Cardiac septum (tissue), 1 donor: ENCODE measurements at places on chromosomes 5 and 9.

GRCh38 chr9:13642646-13643045 lies 363.2 kb upstream of the MPDZ start:
- no peak for DNase-seq

DNA sequence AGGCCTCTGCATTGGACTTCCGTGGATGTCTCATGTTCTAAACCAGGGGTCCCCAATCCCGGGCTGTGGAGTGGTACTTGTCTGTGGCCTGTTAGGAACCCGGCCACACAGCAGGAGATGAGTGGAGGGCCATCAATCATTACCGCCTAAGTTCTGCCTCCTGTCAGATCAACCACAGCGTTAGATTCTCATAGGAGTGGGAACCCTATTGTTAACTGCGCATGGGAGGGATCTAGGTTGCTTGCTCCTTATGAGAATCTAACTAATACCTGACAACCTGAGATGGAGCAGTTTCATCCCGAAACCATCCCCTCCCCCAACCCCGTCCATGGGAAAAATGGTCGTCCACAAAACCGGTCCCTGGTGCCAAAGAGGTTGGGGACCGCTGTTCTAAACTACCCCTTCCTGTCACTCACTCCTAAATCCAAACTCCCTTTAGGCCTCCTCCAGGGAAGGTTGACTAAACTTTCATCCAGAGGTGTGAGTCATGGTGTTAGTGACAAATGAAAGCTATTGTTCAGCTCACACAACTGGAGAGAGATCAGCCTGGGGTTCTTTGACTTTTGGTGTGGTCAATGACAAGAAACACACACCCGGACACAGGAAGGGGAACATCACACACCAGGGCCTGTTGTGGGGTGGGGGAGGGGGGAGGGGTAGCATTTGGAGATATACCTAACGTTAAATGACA lies 9.5 kb downstream of the KCNV2 start:
- no peak for DNase-seq

- no peak for DNase-seq
These were observed 25.6 kb upstream of the POU4F3 start for GRCh38 chr5:146313027-146313426.

DNA sequence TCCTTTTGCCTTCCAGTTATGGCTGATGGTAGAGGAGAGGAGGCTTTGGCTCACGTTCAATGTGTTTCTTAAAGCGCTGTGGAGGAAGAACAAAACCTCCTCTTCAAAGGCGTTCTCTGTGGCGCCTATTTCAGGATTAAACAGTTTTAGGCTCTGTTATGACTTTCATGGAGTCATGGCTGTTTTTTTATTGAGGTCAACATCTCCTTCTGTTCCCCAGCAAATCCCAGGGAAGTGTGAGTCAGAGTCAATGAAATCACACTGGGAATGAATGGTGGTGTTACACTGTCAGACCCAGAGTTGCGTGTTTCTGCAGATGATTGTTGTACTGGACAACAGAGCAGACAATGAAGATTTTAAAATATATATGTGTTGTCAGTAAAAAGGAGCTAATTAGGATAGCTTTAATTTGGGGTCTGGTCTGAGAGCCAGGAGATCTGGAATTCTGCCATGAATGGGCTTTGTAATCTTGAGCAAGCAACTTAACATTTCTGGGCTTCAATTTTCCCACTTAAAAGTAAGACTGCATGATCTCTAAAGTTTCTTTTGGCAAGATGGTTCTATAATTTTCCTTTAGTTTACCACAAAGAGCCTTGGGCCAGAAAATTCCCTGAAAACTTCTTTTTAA lies 240.7 kb downstream of the CSNK1G3 start:
- DNase-seq, result no peak

DNA sequence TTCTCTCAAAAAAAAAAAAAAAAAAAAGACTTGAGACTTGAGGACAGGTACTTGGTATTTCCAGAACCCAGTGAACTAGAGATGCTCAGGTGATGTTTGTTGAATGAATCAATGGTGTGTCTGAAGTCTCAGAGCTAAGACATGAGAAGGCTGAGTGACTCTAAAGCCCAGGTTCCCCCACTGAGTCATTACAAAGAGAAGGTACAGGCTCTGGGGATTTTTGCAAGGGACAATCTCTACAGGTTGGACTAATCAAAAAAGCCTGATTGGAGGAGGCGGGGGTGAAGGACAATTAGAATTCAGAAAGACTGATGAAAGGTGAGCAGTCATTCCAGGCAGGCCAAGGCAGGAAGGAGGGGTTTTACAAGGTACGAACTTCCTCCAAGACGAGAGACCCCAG lies 8.2 kb upstream of the FABP6 start:
- no peak for DNase-seq

DNA sequence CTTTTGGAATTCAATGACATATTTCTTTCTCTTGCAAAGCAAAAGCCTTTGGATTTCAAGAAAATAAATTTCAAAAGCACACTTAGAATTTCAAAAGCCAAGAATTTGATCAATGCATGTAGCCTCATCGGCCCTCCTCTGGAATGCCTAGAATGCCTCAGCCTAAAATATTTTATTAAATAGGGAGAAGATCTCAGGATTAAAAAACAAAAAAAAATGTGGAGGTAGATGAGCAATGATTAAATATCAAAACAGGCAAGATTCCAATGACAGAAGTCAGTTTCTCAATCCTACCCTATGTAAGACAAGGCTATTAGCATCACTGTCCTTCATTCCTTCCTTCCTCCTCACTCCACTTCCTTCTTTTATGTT lies 169.0 kb downstream of the CDH6 start:
- no peak for DNase-seq

GRCh38 chr5:149878371-149878770 lies 66.2 kb downstream of the PDE6A start:
- no peak for DNase-seq

DNA sequence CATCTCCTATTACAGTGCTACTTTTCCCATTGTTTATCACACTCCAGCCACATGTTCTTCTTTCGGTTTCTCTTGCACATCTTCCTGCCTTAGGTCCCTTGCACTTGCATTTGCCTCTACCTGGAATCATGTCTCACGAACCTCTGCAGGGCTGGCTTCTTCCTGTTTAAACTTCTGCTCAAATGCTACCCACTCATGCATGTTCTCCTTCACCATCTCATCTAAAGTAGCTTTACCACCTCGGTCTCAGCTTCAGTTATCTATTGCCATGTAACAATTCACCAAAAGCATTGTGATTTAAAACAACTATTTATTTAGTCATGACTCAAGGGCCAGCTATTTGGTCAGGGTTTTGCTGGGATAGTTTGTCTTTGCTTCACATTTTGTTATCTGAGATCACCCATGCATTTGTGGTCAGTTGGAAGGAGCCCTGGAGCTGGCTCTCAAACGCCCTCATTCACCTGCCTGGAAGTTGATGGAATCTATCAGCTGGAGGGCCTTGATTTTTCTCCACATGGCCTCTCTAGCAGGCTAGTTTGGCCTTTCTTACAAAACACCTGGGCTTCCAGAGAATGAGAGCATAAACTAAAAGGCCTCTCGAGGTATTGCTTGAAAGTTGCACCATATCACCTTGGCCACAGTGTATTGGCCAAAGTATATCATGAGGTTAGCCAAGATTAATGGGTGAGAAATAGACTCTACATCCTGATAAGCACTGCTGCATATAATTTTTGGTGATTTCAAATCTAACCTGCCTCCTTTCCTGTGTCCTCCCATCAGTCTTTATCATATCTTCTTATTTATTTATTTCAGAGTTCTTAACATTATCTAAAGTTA lies 21.4 kb downstream of the SPINK1 start:
- DNase-seq, result no peak

DNA sequence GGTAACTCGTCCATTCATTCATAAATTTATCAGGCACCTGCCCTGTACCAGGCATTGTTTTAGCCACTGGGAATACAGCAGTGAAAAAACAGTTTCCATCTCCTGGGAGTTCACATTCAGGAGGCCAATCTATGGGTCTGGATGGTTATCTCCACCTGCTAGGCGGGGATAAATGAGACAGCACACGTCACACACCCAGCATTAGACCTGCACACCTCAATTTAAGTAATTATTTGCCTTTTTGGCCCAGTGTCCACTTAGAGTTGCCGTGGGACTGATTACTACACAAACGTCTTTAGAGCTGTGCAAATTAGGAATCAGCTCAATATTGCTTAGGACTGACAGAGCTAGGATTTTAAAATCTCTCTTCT lies 46.1 kb downstream of the STK10 start:
- no peak for DNase-seq

GRCh38 chr5:129609710-129610109 lies 138.2 kb upstream of the MINAR2 start:
- DNase-seq, result no peak

DNA sequence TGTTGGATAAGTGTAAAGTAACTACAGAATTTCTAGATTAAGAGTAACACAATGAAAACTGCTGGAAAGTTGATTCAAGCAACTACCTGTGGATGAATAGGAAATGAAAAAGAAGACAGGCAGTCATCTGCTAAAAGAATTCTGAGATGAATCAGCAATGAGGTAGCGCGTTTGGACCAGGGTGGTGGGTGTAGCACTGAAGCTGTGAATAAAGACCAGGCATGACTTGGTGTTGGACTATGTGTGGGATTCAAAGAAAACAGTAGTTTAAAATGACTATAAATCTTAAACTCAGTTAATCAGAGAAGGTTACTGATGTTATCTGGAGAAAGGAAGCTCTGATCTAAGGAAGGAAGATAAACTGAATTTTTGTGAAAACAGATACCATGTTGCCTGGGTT lies 159.8 kb downstream of the FBN2 start:
- DNase-seq, result no peak

GRCh38 chr5:72171667-72172066 lies 64.4 kb downstream of the MAP1B start:
- DNase-seq, result no peak

DNA sequence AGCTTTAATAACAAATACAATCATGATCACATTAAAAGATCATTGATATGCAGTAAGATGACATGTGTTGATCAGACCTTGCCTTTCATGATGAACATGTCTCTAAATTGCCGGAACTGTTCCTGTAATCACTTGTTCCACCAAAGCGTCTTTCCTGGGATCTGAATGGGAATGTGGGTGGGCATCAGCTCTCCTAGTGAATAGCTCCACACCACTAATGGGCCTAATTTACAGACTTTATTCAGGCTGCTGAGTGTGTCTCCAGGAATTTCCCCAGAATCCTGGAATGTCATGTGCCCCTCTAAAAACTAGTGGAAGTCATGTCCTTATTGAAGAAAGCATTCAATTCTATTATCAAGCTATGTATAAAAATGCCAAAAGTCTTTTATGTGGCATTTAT lies 765.1 kb upstream of the CTNND2 start:
- no peak for DNase-seq

GRCh38 chr9:77892171-77892570 lies 139.4 kb downstream of the GNAQ start:
- DNase-seq, result no peak

DNA sequence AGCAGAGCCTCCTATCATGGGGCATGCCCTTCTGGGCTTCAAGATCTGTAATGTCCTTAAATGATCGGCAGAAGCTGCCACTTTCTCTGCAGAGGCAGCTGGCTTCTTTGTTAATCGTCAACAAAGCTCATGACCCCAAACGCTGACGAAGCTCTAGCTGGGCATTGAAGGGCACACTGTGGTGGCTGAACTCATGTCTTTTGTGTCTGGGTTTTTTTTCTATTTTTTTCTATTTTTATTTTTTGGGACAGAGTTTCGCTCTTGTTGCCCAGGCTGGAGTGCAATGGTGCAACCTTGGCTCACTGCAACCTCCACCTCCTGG lies 65.2 kb upstream of the ASS1 start:
- DNase-seq, result no peak

DNA sequence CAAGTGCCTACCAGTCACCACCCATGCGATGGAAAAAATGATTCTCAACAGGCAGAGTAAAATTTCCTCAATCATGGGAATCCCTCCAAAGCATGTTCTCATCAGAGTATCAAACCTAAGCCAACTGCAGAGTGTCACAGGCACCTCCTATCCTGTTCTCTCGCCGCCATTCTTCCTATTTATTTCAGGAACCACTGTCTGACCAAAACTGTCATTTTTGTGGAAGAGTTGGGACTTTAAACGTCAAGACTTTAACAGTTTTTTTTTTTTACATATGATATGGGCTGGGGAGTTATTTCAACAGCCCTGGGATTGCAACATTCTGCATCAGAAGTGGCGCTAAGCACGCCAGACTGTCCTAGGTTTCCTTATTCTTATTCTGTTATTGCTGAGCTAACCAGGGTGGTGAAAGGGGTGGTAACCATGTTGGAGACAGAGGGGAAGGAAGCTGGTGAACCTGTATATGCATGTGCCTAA lies 29.5 kb downstream of the PFDN1 start:
- no peak for DNase-seq

DNA sequence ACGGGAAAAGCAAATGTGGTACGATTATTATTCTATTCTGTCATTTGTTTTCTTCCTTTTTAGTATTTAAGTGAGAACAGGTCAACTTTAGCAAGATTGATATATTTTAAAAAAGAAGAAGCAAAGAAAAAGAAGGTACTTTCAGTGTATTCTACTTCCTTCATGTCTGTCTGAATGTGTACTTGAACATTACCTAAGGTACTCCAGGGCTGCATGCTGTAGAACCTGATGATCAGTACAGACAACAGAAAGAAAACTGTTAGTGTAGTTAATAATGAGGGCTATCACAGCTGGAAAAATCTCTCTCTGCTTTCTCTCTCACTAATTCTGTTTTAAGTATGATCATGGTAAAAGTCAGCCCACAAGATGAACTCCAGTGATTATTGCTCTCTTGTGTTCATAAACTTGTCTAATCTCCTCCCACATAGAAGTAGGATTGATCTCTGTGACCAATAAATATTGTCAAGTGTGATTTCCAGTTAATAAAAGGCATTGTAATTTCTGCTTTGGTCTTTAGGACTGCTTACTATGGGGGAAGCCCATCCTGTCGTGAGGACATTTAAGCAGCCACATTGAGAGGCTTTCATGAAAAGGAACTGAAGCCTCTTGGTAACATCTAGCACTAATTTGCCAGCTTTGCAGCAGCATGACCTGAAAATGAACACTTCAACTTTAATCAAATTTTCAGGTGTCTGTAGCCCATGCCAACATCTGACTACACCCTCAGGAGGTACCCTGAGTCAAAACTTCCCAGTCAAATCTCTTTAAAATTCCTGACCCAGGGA lies 864.0 kb upstream of the ACO1 start:
- DNase-seq, result no peak

- no peak for DNase-seq
These were observed 97.6 kb upstream of the GRHPR start for GRCh38 chr9:37324691-37325490.

DNA sequence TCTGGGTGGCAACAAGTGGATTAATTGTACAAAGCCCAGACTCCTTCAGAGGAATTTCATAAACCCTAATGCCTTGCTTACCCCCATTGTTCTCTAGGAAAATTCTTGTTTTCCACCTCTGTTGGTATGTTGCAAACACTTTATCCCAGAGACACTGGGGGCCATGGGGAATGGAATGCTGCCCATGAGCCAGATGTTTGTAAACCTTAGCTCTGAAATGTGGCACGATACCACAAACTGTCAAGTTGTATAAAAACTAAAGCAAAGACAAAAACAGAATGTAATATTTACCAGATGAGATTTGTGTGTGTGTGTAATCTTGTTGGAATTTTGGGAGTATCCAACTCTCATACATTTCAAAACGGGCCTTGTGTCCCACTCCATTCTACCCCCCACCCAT lies 465.0 kb downstream of the EBF1 start:
- no peak for DNase-seq

GRCh38 chr5:100676817-100677631 lies 141.8 kb downstream of the FAM174A start:
- DNase-seq, result no peak
